ENCODE measurements at places on chromosomes 13 and 19. TPM values are rescaled to one million over a fixed set of nuclear protein-coding genes. Genes with fewer than 3 reads are reported as not detected.

DNA sequence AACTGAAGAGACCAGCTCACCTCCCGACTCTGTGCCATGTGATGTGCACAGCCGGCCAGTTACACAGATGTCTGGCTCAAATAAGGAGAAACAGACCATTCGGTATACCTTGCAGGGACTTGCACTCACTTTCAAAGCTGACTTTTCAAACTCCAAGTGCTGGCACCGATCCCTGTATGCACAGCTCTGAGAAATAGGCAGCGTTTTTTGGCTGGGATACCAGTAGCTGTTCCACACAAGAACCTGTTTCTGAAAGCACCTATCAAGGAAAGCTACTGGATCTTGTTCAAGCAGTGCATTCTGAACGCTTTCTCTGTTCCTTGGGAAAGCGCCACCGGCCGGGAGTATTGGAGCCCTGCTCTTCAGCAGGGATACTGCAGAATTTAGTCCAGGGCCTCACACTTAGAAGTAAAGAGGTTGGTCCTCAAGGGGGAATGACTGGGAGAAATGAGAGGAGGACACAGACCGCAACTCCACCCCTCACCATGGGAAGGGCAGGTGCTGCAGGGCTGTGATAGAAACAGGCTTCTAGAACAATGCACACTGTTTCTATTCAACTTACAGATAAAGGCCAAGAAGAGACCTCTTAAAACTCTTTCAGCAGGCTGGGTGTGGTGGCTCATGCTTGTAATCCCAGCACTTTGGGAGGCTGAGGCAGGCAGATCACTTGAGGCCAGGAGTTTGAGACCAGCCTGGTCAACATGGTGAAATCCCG, 53.6 kb upstream of the PABPC3 start:
- H3K4me3 ChIP-seq = no peak overlapping the region
- H3K4me1 ChIP-seq = no peaks in the 10 kb centered on the region
- no peaks in the 10 kb centered on the region for H3K36me3 ChIP-seq
- no peak for DNase-seq

DNA sequence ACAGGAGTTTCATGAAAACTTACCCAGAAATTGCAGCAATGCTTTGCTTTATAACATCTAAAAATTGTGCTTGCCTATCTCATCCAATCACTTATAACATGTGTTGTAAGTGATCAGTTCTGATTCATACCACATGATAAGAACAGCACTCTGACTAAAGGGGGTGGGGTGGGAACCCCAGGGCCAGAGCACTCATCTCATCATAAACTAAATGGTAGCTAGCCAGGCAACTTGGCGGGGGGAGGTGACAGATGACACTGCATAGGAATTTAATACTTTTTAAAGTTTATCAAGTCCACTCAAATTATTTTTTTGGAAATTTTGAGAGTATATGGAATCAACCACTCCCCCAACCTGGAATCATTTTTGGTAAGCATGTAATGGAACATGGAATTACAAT, 42.1 kb downstream of the FOXO1 start:
- H3K27ac ChIP-seq = no peak overlapping the region
- H3K4me1 ChIP-seq = peaks cover 7% of the 10 kb centered on the region
- DNase-seq = no peak

GRCh38 chr13:43422116-43422515, 364.7 kb downstream of the ENOX1 start:
- H3K4me3 ChIP-seq = no peak overlapping the region
- no peaks in the 10 kb centered on the region for H3K4me1 ChIP-seq
- no peak overlapping the region for H3K27ac ChIP-seq

DNA sequence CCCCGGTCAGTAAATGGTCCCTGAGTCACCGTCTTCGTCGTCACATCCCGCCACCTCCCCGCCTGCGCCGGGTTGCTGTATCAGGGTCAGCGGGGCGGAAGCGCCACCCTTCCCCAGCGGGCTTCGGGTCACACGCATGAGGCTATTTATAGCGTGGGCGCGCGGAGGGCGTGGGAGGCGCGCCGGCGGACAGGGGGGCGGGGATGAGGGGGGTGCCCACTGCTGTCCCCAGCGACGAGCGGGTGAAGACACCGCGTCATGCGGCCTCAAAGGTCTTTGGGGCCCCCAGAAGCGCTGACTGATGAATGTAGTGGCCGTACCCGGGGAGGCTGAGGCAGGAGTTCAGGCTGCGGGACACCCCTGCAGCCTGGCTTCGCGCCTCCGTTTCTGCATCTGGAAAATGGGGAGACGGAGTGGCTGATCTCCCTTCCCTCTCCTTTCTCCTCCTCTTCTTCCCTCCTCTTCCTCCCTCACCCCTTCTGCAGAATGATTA, 7.9 kb downstream of the UNC13A start:
- peaks cover 46% of the 10 kb centered on the region for H3K27me3 ChIP-seq
- H3K36me3 ChIP-seq = no peaks in the 10 kb centered on the region
- H3K4me1 ChIP-seq = no peaks in the 10 kb centered on the region
- no peak overlapping the region for H3K4me3 ChIP-seq

LTBP4 gene
- 45.6 TPM for total RNA-seq

DEDD2 gene
- total RNA-seq = 38.6 TPM

All from hepatocyte (in vitro differentiated cells).